ENCODE measurements at places on chromosomes 5 and 9.

- peak; percentile 80 for DNase-seq
Measured at GRCh38 chr5:147534172-147534951, 24.5 kb upstream of the DPYSL3 start.

GRCh38 chr9:99105152-99106043, 485 bp downstream of the TGFBR1 start:
- DNase-seq: peak; percentile 74

DNA sequence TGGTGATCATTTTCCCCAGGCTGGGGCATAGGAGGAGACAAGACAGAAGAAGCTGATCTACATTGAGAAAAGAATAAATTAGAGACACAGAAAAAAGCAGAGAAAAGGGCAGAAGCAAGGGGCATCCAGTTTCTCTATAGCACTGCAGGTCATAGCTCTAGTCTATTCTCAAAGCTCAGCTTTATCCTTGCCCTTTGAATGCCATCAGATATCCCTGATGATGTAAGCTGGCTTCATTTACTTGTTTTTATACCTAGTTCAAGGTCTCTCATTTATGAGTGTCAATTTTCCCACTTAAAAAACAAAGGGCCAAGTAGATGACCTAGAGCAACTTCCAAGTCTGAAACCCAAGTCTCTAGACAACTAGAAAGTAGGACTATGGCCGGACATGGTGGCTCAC, 32.7 kb downstream of the FBXO10 start:
- DNase-seq: no peak

- DNase-seq: peak; percentile 90
Measured at GRCh38 chr5:33049842-33050241, 338.7 kb downstream of the NPR3 start.

GRCh38 chr5:73264631-73265030, 91.6 kb downstream of the TMEM174 start:
- peak; percentile 43 for DNase-seq

DNA sequence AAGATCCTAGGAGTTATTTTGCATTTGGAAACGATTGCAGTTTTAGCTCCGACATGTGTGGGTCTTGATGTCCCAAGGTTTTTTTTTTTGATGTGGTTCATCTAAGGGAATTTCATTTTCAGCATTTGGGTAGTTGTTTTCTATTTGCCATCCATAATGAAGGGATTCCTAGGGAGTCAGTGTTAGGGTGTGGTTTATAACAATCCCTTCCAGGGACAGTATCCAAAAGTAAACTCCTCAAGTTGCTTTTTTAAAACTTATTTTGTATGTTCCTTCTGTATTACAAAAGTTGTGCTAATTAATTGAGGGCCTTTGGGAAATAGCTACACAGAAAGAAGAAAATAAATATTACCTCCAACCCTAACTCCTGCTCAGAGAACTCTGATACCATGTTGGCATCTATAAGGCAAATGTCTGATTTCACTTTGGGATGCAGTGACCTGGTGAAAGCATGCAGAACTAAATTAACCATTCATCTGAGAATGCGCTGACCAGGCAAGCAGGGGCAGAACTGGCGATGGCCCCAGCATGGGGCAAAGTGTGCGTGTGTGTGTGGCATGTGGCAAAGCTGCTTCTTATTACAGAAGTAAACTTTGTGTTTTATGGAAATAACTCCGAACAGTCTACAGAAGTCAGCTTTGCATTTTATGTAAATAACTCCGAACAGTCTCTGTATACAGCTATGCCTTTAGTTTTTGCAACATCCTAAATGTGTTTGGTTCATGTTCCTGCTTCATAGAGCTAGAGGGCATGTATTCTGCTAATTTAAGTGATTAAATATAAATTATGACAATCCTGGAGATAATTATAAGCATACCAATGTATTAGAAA, 237.2 kb downstream of the TRPM3 start:
- no peak for DNase-seq

DNA sequence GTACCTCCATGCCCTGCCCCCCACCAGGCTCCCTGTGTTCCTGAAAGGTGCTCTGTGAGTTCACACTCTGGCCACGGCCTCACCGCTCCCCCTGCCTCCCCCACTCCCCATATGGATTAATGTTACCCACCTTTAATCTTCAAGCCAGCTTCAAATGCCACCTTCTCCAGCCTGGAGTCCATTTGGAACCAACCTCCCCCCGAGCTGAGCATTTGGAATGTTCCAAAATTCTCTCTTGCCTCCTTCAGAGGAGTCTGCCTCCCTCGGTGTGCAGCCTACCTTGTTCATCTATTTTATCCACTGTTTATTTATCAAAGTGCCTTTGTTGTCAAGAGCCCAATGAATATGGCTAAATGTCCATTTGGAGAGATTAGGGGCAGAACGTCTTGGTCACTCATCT, 4.3 kb downstream of the GOLGA2 start:
- DNase-seq: no peak

All from fibroblast of skin of abdomen (primary cell).